ENCODE measurements at places on chromosomes 2 and 18.

DNA sequence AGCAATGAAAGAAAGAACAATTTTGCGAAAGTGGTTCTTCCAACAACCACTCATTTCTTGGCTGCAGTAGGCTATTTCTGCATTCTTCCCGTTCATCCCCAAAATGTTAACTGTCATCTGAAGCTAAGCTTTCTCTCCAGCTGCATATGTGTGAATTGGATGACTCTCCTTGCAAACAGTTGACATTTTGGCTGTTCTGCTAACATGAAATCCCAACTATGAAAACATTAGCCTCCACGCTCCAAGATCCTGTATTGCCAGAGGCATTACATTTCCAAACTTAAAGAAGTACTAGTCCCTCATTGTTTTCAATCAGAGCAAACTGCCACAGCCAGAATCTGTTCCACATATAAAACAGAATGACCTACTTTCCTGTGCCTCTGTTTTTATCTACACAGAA lies 88.5 kb downstream of the TGIF1 start:
- DNase-seq = no peak

DNA sequence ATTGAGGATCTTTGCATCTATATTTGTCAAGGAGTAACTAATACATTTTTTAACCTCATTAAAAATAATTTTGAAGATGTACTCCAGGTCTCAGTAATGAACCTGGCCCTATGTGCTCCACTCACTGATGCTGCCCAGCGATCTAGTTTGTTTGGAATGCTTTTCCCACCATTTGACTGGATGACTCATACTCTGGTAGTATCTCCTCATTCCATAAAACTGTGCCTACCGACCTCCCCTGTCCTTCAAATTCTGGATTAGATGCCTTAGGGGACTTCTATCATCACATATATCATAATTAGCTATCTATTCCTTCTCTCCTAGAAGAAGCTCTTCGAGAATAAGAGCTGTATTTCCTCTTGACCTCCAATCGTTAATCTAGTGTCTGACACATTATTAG lies 83.8 kb downstream of the FAM117B start:
- no peak for DNase-seq

- peak; percentile 87 for DNase-seq
Observed at GRCh38 chr2:65165558-65165957, 35.7 kb upstream of the RAB1A start.

DNA sequence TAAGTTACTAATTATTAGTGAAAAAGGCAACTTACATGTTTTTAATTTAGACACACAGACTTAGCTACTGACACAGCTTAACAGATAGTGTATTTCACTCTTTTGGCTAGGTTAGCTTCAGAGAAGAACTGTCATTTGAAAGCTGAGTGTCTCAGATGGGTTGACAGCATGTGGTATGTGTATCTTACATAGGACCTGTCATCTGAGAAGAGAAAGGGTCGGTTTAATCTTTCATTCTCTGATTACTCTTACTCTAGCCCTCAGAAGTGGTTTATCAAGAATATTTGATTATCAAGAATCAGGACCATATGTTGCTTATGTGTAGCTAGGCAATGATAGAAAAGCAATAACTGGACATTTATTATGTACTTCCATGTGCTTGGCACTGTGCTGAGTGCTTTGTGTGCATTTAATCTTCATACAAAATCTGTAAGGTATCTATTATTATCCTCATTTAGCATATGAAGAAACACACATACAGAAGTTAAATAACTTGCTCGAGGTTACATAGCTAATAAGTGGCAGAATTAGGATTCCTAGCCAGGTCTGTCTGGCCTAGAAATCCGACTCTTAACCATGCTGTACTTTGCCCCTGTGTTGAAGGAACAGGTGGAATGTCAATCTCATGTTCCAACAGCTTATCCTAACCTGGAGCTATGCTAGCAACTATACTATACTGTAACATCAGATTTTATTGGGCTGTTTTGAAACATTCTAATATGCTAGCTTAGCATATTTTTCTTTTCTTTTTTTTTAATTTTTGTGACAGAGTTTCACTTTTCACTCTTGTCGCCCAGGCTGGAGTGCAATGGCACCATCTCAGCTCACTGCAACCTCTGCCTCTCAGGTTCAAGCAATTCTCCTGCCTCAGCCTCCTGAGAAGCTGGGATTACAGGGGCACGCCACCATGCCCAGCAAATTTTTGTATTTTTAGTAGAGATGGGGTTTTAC lies 28.4 kb downstream of the CFLAR start:
- no peak for DNase-seq

DNA sequence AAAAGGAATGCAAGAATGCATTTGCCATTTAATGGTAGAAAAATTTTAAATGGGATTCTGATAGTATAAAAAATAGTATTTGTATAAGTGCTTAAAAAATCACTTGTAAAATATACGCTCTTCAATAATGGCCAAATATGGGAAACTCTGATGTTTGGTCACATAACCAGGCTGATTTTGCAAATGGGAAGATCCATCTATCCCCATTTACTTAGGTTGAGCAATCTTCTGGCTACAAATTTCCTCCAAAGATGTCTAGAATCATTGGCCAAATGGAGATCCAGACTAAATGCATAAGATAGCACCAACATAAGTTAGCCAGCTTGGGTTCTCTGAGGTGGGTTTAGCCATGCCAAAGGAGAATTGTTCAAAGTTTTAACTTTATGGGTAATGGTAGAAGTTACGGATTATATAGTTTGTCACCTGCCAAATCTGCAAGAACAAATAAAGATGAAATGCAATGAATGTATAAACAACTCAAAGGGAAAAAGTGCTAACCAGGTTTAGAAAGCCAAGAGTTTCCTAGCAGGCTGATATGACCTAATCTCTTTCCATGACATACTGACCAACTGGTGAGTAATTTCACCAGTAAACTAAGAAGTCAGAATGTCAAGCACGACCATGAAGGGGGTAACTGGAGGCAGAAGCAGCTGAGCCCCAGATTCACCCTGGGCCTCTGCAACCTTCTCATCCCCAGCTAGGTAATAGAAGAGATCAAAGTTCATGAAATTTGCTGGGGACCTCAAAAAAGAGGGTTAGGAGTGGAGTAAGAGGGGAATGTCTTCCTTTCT lies 10.0 kb downstream of the RHOB start:
- DNase-seq = no peak

- peak; percentile 5 for DNase-seq
Observed at GRCh38 chr2:161173541-161174194, 13.4 kb downstream of the TANK start.

DNA sequence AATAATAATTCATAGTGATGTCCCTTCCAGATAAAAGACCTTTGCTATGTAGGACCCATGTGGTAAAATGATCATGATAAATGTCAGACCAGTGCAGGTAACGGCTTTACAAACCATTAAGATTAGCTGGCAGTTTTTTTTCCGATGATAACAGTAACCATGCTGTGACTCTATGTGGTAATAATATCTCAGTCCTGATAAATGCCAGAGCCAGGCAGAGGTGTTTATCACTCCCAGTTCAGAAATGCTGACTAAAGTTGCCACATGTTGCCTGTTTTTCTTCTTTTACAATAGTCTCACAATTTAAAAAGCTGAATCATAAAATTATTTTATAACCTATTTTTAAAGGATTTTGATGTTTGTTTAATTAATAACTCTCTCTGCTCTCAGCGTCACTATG lies 565.1 kb downstream of the ARHGAP15 start:
- DNase-seq = no peak

- no peak for DNase-seq
Observed at GRCh38 chr2:1282552-1282951, 130.7 kb upstream of the TPO start.

DNA sequence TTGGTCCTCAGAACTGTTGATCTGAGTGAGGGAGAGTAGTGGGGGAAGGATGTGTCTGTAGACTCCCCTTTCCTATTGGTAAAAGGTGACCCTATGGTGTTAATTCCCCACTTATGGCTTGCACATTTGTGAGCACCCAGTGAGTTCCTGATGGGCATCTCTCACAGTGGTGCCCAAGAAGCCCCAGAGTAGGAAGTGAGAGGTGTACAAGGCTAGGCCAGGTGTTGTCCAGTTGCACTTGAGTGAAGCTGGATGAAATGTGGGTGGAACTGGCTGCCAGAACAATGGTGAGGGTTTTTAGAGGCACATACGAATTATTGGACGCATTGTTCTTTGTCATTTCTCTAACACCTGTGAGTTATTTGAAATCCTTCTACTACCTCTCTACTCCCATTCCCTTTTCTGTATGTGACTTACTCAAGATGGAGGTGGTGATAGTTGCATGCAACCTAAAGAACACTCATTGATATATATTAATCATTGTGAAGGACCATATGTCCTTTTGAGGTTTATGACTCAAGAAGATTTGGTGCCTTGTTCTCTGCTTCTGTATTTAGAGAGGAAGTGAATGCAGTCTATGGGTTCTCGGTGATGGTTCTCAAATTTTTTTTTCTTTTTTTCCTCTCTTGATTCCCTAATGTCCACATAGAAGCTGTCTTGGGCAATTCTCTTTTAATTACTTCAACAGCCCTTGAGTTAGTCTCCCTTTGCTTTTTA lies 162.7 kb downstream of the FSHR start:
- peak; percentile 68 for DNase-seq

- DNase-seq = no peak
Observed at GRCh38 chr2:202215179-202215578, 23.2 kb downstream of the SUMO1 start.

DNA sequence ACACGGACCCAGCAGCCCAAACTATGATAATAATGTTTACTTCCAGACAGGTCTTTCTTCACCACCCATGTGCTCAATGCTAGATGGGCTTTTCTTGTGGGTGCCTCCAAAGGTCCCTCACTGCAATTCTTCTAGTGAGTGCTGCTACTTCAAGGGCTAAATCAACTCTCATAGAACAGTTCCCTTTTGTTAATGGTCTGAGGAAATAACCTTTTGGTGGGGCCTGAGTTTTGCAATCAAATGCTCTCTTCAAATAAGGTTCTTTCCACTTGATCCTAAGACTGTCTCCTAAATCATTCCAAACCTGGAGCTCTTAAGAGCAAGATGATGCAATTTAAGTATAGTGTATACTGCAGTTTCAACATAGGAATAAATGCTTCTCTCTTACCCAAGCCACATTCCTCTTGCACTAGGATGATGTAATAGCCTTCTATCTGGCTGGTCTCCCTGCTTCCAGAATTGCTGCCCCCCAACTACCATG lies 6.0 kb downstream of the NEMP2 start:
- peak; percentile 92 for DNase-seq

DNA sequence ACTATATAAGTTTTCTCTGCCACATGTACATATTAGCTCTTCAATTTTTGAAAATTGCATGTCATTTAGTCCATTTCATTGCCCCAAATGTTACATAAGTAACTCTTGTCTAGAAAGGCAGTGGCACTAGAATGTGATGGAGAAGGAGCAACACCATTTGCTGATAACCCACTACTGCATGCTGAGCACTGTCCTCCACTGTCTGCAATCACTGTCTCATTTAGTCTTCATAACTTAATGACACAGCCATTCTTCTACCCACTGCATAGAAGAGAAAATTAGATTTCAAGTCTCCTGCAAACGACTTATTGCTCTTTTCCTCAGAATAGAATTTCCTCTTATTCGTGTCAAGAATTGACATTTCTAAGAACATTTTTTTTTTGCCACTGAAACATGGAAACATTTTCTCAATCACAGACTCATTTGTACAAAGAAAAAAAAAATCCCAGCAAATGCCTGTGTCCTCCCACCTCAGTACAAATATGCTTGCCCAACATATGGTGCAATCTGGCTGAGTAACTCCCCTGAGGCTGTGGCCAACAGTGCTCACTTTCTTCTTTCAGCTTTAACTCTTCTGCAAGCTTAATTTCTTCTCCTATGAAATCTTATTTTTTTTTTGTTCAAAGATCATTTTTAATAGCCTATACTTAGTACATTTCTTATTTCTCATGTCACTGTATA lies 768.6 kb upstream of the HS6ST1 start:
- no peak for DNase-seq

- DNase-seq = no peak
Observed at GRCh38 chr18:293536-293935, 25.7 kb upstream of the THOC1 start.

- DNase-seq = peak; percentile 85
Observed at GRCh38 chr2:28408764-28409599, 16.3 kb downstream of the FOSL2 start.

DNA sequence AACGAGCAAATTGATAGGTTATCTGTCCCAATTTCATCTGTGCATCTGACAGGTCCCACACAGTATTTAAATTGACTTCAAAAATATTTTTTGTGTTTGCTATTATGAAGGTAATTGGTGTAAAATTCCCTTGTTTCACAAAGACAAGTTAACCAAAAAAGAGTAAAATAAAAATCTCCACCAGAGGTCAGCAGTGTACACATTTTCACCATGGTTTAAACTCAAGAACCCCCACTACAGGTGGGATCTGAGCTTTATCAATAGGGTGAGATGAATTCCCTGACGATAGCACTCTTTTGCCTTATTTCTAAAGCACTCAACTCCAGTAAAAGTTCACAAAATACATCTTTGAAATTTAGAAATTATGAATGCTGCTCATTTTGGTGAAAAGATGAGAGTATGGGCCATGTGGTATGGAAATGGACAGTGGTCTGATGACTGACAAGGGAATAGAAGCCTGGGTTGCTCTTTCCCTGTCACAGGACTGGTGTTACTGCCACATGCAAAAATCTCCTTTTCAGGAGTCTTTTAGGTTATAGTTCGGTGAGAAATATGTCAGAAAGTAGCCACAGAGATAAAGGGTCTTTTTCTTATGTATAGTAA lies 68.0 kb downstream of the SERPINB8 start:
- DNase-seq = peak; percentile 32

DNA sequence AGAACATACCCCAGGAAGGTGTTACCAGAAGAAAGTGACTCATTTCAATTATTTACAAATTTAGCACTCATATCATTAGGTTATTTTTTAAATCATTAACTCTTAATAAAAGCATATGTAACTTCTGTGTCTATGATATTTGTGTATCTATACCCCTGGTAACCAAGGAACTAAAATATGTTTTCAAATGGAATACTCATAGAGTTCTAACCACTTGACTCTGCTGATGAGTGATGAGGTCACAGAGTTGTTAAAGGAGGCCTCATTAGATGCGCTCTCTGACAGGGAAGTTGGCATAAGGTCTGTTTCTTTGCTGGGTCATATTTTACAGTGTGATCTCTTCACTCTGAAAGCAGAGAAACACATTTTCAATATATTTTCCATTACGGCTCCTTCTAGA lies 73.4 kb downstream of the CCDC150 start:
- no peak for DNase-seq

DNA sequence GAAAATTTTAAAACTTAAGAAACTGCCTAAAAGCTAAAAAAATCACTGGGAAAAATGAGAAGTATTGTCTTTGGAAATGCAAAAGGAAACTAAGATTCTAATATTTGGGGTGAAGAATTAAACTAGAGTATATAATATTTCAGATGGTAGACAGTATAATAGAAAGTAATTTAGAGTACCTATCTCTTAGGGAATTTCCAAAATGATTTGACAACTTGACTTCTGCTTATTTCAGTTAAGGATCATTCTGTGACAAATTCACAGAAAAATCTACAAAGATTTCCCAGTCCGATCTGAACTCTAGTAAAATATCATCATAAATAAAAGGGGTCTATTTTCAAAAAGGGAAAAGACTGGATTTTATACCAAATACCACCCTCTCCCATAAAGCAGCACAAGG lies 99.6 kb downstream of the ATAD2B start:
- DNase-seq = no peak

GRCh38 chr2:119106301-119106897 lies 52.2 kb downstream of the C1QL2 start:
- peak; percentile 27 for DNase-seq

- no peak for DNase-seq
Observed at GRCh38 chr2:29596584-29596983, 324.8 kb downstream of the ALK start.

GRCh38 chr18:53947092-53947640 lies 277.3 kb downstream of the MBD2 start:
- DNase-seq = no peak

All from MV-4-11 (cell line).